ENCODE measurements at places on chromosomes 6 and 20. TPM values are rescaled to one million over a fixed set of nuclear protein-coding genes. Genes with fewer than 3 reads are reported as not detected.

DNA sequence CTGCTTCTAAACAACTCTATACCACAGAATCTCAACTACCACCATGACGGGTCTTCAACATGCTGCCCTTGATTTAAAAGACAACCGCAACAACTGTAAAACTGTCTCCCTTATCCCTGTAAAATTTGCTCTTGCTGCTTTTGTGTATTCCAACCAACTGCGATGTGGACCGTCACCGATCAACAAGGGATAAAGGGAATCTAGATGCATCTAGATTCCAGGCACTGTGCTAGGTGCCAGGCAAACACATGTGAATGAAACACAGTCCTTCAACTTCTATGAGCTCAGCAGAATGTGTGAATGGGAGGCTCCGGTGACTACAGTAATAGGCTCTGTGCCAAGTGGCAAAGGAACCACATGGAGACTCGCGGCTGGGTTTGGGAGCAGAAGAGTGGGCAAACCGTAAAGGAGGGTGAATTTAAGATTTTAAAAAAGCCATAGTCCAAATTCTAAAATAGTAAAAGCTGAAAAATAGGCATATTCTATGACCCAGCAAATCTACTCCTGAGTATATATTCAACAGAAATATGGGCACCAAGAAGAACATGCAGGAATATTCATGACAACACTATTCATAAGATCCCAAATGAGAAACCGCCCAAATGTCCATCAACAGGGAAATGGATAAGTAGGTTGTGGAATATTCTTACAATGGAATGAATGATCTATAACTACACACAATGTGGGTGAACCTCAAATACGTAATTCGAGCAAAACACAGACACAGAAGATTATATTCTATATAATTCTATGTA, 3.7 kb upstream of the PRND start:
- H3K4me1 ChIP-seq = peaks cover 8% of the 10 kb centered on the region
- DNase-seq = no peak
- H3K27me3 ChIP-seq = no peaks in the 10 kb centered on the region

- no peak overlapping the region for H3K4me3 ChIP-seq
- no peak overlapping the region for H3K27ac ChIP-seq
- H3K27me3 ChIP-seq = peaks cover 57% of the 10 kb centered on the region
- no peak for DNase-seq
- no peaks in the 10 kb centered on the region for H3K4me1 ChIP-seq
These were observed 10.3 kb downstream of the FOXQ1 start for GRCh38 chr6:1322156-1322555.

DNA sequence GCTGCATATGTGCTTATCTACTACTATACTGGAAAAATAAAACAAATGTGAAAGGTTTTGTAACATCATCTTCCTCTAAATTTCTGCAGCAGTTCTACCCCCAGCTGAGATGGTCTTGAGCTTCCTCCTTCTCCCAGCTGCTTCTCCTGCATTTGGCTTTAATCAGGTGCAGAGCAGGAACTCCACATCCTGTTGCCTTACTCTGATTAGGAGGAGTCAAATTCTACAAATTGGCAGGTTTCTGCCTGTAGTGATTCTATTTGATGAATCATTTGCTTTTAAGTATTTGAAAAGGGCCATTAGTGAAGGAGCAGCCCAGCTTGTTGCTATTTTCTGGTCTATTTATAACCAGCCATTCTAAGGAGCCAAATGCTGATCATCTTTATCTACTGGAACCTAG, 224.5 kb downstream of the GMDS start:
- DNase-seq = no peak
- no peaks in the 10 kb centered on the region for H3K27me3 ChIP-seq
- no peak overlapping the region for H3K4me3 ChIP-seq
- H3K36me3 ChIP-seq = no peaks in the 10 kb centered on the region
- no peak overlapping the region for H3K27ac ChIP-seq

- no peaks in the 10 kb centered on the region for H3K36me3 ChIP-seq
- no peaks in the 10 kb centered on the region for H3K27me3 ChIP-seq
These were observed 9.9 kb upstream of the DTD1 start for GRCh38 chr20:18577942-18578341.

DNA sequence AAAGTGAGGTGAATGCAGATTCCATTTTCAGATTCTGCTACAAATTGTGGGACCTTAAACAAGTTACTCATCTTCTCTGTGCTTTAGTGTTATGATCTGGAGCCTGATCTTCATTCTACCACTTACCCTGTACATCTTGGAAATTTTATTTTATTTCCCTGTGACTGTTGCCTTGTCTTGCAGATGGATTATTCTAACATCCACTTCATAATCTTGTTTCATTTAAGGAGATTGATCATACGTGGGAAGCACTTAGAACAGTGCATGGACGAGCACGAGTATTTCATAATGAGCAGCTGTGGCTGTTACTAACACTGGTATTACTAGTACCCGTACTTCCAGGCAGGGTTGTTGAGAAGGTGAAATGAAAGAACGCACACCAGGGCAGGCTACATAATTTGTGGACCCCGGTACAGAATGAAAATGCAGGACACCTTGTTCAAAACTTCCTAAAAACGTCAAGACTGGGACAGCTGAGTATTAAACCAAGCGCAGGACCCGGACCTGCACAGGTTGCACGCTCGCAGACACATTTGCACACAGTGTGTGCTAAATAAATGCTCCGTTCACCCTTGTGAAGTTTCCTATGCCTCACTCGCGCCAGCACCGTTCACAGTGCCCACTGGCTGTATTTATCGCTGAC, 535 bp upstream of the CCDC170 start:
- H3K36me3 ChIP-seq = no peaks in the 10 kb centered on the region
- peaks cover 53% of the 10 kb centered on the region for H3K27me3 ChIP-seq
- H3K4me3 ChIP-seq = peak overlapping the region; percentile 82
- no peaks in the 10 kb centered on the region for H3K4me1 ChIP-seq

GRCh38 chr20:11553603-11554002, 364.1 kb upstream of the BTBD3 start:
- DNase-seq = no peak
- no peaks in the 10 kb centered on the region for H3K36me3 ChIP-seq
- H3K4me1 ChIP-seq = no peaks in the 10 kb centered on the region

DNA sequence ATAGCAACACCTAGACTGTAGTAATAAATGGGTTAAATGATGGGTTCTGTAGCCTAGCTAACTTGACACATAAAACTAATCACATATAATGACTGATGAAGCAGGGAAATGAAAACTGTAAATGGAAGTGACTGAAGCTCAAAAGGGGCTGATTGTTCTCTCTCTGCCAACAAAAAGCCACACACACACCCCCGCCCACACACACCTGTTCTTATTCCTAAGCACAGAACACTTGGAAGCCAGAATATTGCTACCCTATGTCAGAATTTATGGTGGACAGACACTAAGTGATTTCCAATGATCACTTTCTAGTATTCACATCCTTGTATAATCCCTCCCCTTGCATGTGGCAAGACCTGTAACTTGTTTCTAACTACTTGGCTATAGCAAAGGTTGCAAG, 603.5 kb downstream of the UTRN start:
- no peak overlapping the region for H3K4me3 ChIP-seq
- peaks cover 37% of the 10 kb centered on the region for H3K4me1 ChIP-seq
- no peaks in the 10 kb centered on the region for H3K27me3 ChIP-seq
- H3K27ac ChIP-seq = no peak overlapping the region
- H3K36me3 ChIP-seq = no peaks in the 10 kb centered on the region

DNA sequence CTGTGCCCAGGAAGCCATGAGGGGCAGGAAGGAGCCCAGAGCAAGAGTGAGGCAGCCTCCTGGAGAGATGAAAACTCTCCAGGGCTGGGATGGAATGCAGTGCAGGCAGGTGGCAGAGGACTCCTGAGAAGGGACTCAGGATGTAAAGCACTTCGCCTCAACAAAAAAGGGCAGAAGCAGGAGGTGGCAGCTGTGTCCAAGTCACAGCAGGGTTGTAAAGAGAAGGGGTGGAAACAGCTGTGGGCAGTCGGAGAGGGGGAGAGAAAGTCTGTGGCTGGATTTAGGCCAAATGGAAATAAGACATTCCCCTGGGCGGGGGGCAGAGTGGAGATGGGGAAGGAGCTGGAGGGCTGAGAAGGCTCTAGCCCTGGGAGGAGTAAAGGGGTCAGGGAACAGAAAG, 34.9 kb downstream of the CYP21A2 start:
- no peak for DNase-seq
- no peak overlapping the region for H3K27ac ChIP-seq
- no peak overlapping the region for H3K4me3 ChIP-seq
- H3K36me3 ChIP-seq = no peaks in the 10 kb centered on the region
- H3K27me3 ChIP-seq = no peaks in the 10 kb centered on the region

DNA sequence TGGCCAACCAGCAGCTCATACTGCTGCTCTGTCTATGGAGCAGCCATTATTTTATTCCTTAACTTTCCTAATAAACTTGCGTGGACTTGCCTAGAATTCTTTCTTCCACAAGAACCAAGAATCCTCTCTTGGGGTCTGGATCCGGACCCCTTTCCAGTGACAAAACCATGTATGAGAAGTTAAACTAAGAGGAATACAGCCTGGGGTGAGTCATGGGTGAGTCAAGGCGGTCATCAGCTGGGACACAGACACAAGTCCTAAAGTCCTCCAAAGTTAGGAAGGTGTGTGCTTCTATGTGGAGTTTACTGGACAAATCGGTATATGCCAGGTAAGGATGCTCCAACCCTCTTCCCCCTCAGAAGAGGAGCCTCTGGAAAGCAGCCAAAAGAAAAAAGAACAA, 690.0 kb upstream of the CHD6 start:
- DNase-seq = no peak
- H3K36me3 ChIP-seq = no peaks in the 10 kb centered on the region
- no peaks in the 10 kb centered on the region for H3K4me1 ChIP-seq
- no peak overlapping the region for H3K27ac ChIP-seq
- no peak overlapping the region for H3K4me3 ChIP-seq

GRCh38 chr6:29793036-29793356, 34.6 kb upstream of the HLA-G start:
- peaks cover 71% of the 10 kb centered on the region for H3K27me3 ChIP-seq
- H3K36me3 ChIP-seq = no peaks in the 10 kb centered on the region
- no peak overlapping the region for H3K27ac ChIP-seq

DNA sequence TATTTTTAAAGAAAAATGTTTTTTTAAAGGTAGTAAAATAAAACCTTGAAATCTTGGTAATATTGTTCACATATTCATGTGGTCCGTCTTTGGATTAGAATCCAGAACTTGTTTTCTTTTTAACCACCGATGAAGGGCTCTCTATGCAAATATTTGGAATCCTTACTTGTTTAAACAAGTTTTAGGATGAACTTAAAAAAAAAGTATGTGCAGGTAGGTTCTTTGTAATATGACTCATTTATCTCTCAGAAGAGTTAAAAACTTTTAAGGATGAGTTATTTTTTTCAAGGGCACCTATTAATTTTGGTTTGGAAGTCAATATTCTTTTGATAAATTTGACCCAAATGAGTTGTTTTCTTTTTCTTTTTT, 8.9 kb downstream of the DSP start:
- H3K27me3 ChIP-seq = no peaks in the 10 kb centered on the region
- no peak for DNase-seq
- no peak overlapping the region for H3K27ac ChIP-seq
- H3K4me1 ChIP-seq = peaks cover 42% of the 10 kb centered on the region
- no peak overlapping the region for H3K4me3 ChIP-seq
- peaks cover 8% of the 10 kb centered on the region for H3K36me3 ChIP-seq

DNA sequence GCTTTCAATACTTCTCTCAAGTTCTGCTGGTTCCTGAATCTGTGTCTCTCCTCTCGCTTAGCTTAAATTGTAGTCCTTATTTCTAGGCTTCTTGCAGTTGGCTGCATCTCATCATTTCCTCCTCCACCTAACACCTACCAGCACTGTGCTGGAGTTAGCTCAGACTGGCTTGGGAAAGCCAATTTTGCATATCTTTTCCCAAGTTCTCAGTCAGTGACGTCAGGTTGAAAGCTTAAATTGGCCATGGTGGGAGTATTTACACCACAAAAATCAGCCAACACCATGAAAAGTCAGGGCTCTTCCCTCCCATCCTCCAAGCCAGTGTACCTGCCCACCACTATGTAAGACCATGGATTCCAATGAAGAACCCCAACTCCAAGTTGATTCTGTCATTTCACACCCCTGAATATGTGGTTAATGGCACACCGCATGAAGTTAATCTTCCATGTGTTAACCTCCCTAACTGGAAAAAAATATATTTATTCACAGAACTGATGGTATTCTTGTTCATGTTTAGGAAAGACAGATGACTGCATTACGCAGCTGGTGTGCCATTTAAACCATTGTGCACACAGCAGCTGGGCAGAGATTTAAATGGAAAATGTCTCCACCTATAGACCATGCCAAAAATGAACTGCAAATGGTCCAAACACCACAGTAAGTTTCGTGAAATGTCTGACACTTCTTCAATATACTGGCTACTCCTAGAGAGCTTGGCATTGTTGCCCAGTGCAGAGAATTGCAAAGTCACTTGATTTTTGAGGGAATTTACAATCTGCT, 274.1 kb upstream of the MAP3K7 start:
- H3K27ac ChIP-seq = no peak overlapping the region
- H3K4me3 ChIP-seq = no peak overlapping the region
- H3K36me3 ChIP-seq = no peaks in the 10 kb centered on the region
- DNase-seq = peak; percentile 21
- peaks cover 12% of the 10 kb centered on the region for H3K4me1 ChIP-seq
- no peaks in the 10 kb centered on the region for H3K27me3 ChIP-seq

DNA sequence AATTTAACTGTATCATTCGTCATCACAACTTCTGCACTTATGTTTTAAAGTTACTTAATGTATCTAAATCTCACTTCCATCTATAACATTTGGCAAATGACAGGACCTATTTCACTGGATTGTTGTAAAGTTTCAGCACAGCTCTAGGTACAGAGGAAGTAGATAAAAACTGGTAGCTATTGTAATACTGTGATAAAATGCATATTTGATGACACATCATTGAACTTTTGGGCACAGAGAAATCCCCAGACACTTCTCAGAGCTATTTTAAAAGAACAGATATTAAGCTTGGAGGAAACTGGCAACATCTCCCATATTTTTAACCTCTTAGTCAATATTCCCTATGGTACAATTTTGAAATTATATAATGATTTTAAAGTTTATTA, 138.7 kb downstream of the RFPL4B start:
- peak; percentile 43 for DNase-seq
- H3K27me3 ChIP-seq = no peaks in the 10 kb centered on the region
- no peaks in the 10 kb centered on the region for H3K4me1 ChIP-seq
- no peak overlapping the region for H3K4me3 ChIP-seq
- H3K27ac ChIP-seq = no peak overlapping the region
- no peaks in the 10 kb centered on the region for H3K36me3 ChIP-seq

Gene TRAPPC3L
- not detected for total RNA-seq

Gene FOXS1
- 0.83 TPM for total RNA-seq

Gene PGC
- total RNA-seq = not detected

Gene PLTP
- 71.7 TPM for total RNA-seq

Gene NECAB3
- total RNA-seq = 185 TPM

Gene TP53RK
- total RNA-seq = 19.6 TPM

Gene PGM3
- 23.9 TPM for total RNA-seq

Gene WFDC10B
- total RNA-seq = not detected

Gene GPR63
- total RNA-seq = 1.7 TPM
